H4 (cell line): ENCODE measurements at places on chromosomes 7 and 10. TPM values are rescaled to one million over a fixed set of nuclear protein-coding genes. Genes with fewer than 3 reads are reported as not detected.

GRCh38 chr10:20977300-20977699, 80.2 kb upstream of the NEBL start:
- DNase-seq: no peak

DNA sequence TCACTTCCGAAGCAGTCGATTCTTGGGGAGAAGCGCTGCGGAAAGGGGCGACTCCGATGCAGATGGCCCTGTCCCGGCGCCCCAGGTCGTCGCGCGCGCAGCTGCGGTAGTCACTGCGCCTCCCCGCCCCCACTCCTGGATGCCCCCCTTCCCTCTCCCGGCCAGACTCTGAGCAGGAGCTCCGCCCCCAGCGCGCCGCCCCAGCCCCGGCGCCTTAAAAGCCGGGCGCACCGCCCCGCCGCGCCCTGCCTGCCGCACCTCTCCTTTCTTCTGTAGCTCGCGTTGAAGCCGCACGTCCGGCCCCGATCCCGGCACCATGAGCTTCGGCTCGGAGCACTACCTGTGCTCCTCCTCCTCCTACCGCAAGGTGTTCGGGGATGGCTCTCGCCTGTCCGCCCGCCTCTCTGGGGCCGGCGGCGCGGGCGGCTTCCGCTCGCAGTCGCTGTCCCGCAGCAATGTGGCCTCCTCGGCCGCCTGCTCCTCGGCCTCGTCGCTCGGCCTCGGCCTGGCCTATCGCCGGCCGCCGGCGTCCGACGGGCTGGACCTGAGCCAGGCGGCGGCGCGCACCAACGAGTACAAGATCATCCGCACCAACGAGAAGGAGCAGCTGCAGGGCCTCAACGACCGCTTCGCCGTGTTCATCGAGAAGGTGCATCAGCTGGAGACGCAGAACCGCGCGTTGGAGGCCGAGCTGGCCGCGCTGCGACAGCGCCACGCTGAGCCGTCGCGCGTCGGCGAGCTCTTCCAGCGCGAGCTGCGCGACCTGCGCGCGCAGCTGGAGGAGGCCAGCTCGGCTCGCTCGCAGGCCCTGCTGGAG, at the start of gene INA:
TSS of gene INA (plus strand) at position 243 of the 817 bp plus-strand sequence. CDS start at position 317, 74 bp downstream.
- no peak for DNase-seq

DNA sequence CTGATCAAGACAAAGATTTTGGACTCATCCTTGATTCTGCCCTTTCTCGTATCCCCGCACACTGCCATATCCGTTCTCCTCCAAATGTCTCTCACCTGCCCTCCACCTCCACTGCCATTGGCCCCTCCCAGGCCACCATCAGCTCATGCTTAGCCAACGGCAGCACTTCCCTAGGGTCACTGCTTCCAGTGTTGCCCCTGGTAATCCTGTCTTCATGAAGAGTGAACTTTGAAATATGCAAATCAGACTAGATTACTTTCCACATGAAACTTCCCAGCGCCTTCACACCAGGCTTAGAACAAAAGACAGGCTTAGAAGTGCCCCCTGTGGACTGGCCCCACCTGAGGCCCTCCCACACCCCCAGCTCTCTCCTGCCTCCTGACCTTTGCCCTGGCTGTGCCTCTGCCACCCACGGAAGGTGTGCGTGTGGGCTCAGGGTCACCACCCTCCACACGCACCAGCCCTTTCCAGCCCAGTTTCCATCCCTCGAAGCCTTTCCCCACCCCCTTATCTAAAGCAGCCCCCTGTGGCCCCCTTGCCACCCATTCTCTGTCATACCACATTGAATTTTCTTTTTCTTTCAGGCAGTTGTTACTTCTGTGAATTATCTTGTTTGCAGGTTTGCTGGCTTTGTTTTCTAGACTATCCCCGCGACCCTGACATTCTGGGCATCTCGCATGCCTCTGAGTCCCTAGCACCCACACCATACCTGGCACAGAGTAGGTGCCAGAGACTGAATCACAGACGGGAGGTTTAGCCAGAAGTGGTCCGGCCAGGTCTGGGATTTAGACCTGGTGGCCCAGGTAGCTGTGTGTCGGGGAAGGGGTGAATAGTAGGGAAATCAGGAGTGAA, 26.8 kb upstream of the C10orf53 start:
- DNase-seq: no peak

DNA sequence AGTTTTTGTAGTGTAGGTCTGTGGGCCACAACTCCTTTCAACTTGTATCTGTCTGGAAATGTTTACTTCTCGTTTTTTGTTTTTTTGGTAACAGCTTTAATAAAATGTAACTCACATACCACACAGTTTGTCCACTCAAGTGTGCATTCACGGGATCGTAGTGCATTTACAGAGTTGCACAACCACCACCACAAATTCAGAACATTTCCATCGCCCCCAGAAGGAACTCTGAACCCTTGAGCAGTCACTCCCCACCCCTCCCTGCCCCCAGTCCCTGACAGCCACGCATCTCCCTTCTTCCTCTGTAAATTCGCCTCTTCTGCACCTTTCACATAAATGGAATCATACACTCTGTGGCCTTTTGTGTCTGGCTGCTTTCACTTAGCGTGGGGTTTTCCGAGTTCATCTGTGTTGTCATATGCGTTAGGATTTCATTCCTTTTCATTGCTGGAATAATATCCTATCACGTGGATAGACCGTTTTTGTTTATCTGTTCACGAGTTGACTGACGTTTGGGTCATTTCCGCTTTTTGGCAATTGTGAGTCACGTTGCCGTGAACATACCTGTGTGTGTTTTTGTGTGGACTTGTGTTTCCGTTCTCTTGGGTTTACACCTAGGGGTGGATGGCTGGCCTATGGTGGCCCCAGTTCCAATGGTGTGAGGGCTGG, 10.3 kb downstream of the JAKMIP3 start:
- DNase-seq: no peak

- no peak for DNase-seq
Measured at GRCh38 chr7:17390392-17390791, 91.9 kb downstream of the AHR start.

GRCh38 chr7:134660242-134660785, 13.7 kb downstream of the BPGM start:
- DNase-seq: no peak

- no peak for DNase-seq
Measured at GRCh38 chr10:30997536-30998235, 34.0 kb downstream of the ZNF438 start.

- DNase-seq: peak; percentile 67
Measured at GRCh38 chr7:131546583-131547141, 9.8 kb downstream of the PODXL start.

DNA sequence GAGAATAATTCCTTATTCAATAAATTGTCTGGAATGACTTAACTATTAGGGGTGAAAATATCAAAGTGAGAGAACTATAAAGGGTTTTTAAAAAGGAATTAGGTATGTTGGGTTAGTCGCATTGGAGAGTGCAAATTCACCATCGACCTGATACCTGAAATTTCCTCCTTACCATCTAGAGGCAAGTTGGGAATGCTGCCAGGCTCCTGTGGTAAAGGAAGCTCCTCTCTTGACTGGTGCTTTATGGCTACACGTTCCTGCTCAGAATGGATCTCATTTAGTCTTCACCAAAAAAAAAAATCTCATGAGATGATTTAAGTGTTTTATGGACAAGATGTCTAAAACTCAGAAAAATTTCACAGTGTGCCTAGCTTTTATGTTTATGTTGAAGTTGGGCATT, 129.8 kb downstream of the EGFR start:
- no peak for DNase-seq

GRCh38 chr7:85475071-85475470, 288.2 kb upstream of the SEMA3D start:
- DNase-seq: no peak

GRCh38 chr7:103113164-103113563, 35.7 kb downstream of the NAPEPLD start:
- peak; percentile 92 for DNase-seq

- no peak for DNase-seq
Measured at GRCh38 chr10:20277820-20278219, 461.6 kb downstream of the PLXDC2 start.

DNA sequence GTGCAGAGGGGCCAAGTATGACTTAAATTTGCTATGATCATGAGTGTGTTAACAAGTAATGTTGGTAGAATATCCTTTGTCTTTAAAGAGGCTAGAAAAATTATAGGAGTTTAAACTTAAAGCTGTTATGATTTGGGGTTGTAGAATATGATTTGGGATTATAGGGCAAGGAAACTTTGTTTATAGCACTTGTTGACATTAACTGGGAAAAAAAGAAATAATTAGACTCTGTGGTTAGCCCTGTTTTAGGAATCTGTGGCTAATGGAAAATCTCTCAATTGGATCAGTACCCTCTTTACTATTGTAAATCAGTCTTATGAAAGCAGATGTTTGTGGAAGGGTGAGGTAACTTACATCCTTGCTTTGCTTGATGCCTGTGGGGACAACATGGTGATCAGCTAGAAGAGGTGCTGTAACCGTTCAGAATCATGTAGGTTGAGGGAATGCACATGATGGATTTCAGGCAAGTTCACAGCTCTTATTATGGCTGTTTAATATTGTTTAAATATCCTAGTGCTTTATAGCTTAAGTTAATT, 11.1 kb downstream of the ING3 start:
- peak; percentile 21 for DNase-seq

- DNase-seq: no peak
Measured at GRCh38 chr7:51040787-51041186, 258.1 kb upstream of the GRB10 start.

- DNase-seq: no peak
Measured at GRCh38 chr10:59865101-59865500, 41.3 kb downstream of the CCDC6 start.

DNA sequence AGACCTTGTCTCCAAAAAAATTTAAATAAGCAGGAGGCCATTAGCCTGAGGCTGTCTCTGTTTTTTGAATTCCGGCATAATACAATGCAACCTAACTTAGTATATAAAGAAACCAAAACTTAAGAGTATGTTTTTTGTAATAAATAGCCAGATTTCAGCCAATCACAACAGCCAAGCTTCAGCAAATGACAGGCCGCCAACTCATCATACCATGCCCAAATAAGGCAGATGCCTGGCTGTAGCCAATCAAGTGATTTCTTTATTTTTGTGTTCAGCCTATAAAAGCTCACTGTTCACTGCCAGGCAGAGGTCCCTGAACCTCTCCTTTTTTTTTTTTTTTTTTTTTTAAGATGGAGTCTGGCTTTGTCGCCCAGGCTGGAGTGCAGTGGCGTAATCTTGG, 12.7 kb upstream of the PURB start:
- no peak for DNase-seq

DNA sequence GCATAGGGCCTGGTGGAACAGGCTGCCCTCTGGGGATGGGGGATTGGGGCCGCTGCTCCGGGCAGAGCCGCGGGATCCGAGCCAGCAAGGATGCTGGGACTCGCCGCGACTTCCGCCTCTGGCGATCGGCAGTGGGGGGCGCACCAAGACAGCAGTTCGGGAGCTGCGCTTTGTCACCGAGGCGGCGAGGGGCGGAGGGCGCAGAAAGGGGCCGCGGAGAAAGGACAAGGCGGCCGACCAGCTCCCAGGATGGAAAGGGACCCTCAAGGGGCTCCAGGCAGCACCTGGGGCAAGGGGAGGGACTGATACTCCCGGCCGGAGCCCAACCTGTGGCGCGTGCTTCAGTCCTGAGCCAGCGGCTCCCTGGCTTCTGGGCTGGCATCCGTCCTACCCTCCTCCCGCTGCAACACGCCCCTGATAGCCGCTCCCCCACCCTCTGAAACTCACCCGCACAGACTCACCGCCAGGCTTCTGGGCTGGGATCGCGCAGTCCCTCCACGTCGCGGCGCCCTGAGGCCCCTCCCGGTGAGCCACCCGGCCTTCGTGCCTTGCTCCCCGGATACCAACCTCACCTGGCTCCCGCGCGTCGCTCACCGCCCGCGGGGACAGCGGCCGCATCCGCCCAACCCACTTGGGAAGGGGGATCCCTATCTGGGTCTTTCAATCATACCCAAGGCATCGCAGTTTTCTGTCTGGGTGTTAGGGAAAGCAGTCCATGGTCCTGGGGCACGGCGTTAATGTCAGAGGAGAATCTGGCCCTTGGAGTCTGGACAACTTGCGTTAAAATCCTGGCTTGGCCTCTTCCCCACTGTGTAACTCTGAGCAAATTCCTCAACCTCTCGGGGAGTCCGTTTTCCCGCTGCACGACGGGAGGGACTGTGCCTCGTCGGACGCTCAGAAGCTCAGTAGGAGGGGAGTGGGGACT, 7.0 kb upstream of the EVX1 start:
- DNase-seq: peak; percentile 47

DNA sequence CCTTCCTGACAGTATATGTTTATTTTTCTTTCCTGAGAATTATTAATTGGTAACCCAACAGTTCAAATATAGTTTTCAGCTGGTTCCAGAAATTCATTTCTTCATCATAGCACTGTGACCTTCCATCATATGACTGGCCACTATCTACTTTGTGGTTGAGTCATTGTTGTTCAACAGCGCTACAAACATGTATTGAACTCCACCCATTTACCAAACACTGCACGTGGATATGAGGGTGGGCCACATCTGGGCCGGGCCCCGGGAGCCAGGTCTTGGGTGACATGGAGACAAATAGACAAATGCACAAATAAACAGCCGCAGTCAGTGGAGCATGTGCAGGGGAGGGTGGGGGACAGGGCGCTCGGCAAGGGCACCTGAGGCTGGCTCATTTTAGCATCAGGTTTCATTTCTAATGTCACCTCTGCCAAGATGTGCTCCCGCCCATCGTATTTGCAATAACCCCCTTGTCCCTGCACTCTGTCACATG, 24.0 kb upstream of the EEPD1 start:
- DNase-seq: peak; percentile 74

DNA sequence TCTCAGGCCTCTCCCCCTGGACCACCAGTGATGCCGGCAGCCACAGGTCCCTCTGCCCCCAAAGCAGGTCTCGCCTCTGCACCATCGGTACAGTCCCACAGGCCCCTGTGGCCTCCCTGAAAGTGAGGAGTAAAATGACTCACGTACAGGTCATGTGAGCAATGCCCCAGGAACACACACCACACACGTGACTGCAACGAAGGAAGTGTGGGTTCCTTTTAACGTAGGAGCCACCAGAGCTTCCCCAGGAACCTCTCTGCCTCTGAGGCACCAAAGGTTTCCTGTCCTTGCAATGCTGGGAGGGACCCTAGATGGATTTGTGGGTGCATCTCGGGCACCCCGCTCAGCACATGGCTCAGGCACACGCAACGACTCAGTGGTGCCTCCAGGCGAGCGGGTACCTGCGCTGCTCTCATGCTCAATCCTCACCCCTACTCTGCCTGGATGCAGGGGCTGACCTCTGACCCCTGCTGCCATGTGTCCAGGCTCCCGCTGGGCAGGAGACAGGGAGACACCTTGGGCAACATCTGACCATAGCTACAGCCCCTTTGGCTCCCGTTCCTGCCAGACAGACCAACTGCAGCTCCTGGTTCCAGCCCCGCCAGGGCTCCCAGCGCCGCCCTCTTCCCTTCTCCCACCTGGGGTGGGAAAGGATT, 120.7 kb downstream of the PRKAG2 start:
- peak; percentile 79 for DNase-seq

- DNase-seq: no peak
Measured at GRCh38 chr10:76647301-76647700, 990.3 kb downstream of the KCNMA1 start.

The RPEL1 gene
- total RNA-seq: 0.08 TPM in 1 of 2 replicates, not detected in the other

The LMTK2 gene
- total RNA-seq: 7.1 and 7.5 TPM in 2 replicates

The BET1 gene
- 67.3 and 76.4 TPM in 2 replicates for total RNA-seq

The GARIN1A gene
- 0.06 TPM in 1 of 2 replicates, not detected in the other for total RNA-seq

The ECD gene
- 41.1 and 49.9 TPM in 2 replicates for total RNA-seq

The NUDT13 gene
- total RNA-seq: 1.1 and 2.0 TPM in 2 replicates

The AGR3 gene
- total RNA-seq: not detected in 2 replicates

The OR9A2 gene
- not detected in 2 replicates for total RNA-seq

The HOXA6 gene
- 0.64 and 0.70 TPM in 2 replicates for total RNA-seq

The PRKCQ gene
- total RNA-seq: 6.3 and 6.8 TPM in 2 replicates

The PLAU gene
- total RNA-seq: 149 and 153 TPM in 2 replicates

The CLRN3 gene
- total RNA-seq: 0.64 TPM in 1 of 2 replicates, not detected in the other

The GPR37 gene
- total RNA-seq: 0.95 and 2.1 TPM in 2 replicates

The HOXA2 gene
- total RNA-seq: 1.2 TPM in 1 of 2 replicates, not detected in the other

The FIS1 gene
- total RNA-seq: 115 and 118 TPM in 2 replicates
